Chondrocyte (in vitro differentiated cells): ENCODE measurements at places on chromosomes 12 and 14. TPM values are rescaled to one million over a fixed set of nuclear protein-coding genes. Genes with fewer than 3 reads are reported as not detected.

- H3K4me3 ChIP-seq: no peak overlapping the region
- H3K27me3 ChIP-seq: no peaks in the 10 kb centered on the region
- H3K27ac ChIP-seq: peak overlapping the region; percentile 94
- peaks cover 74% of the 10 kb centered on the region for H3K4me1 ChIP-seq
- no peaks in the 10 kb centered on the region for H3K36me3 ChIP-seq
Observed at GRCh38 chr14:70897464-70897863, 9.8 kb upstream of the PCNX1 start.

DNA sequence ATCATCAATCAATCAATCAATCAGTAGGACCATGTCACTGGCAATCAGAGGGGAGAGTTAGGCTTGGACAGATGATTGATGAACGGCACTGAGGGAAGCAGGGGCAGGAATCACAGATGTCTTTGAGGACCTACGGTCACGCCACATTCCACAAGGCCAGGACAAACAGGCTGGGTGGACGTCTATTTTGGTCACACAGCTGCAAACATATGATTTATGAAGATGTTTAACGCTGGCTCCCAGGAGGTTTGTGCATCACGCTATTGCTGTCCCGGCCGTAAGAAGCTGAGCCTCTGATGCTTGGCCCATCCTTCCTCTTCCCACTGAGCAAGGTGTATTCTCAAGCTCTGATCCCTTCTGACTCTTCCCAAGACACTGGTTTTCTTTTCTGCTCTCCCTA is 160.8 kb downstream of the FOXN3 start:
- H3K27ac ChIP-seq: no peak overlapping the region
- no peak overlapping the region for H3K4me3 ChIP-seq
- H3K27me3 ChIP-seq: no peaks in the 10 kb centered on the region

Gene SYNE3
- 21.4 to 22.3 TPM (median 22.0 TPM) in 3 replicates for total RNA-seq

Gene GLIPR1L1
- not detected in 3 replicates for total RNA-seq

Gene IRAK3
- total RNA-seq: 0.97 to 2.0 TPM (median 1.9 TPM) in 3 replicates
